ENCODE measurements at places on chromosomes 6 and 20.

GRCh38 chr20:53468587-53468986 lies 125.1 kb downstream of the ZNF217 start:
- DNase-seq = no peak

- no peak for DNase-seq
Observed at GRCh38 chr6:51302431-51302830, 483.8 kb downstream of the TFAP2B start.

- DNase-seq = no peak
Observed at GRCh38 chr6:150967910-150968309, 102.4 kb downstream of the MTHFD1L start.

DNA sequence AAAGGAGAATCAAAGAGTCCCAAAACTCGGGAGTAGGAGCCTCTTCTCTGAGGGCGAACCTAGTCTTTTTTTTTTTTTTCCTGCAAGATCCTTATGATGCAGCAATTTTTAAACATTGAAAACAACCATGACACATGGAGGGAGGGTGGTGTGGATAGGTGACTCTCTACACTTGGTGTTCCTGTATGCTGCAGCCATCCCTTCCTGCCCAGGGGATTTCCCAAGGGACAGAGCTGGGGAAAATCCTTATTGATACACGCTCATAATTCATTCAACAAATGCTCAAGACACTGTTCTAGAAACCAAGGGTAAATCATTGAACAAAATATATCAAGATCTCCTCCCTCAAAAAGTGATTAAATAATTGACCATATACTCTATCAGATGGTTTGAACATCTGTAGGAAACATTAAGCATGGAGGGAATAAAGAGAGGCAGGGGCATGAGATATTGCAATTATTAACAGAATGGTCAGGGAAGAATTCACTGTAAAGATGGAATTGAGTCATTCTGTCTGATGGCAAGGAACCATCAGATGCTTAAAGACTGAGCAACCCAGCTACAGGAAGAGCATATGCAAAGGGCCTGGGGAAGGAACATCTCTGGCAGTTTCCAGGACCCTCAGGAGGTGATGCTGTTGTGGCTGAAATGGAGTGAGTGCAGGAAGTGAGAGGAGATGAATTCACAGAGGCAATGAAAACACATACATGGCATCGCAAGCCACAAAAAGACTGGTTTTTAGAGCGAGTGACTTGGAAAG lies 13.4 kb upstream of the BTN3A3 start:
- DNase-seq = no peak

GRCh38 chr6:72969666-72970065 lies 255.6 kb downstream of the KHDC1L start:
- DNase-seq = no peak

DNA sequence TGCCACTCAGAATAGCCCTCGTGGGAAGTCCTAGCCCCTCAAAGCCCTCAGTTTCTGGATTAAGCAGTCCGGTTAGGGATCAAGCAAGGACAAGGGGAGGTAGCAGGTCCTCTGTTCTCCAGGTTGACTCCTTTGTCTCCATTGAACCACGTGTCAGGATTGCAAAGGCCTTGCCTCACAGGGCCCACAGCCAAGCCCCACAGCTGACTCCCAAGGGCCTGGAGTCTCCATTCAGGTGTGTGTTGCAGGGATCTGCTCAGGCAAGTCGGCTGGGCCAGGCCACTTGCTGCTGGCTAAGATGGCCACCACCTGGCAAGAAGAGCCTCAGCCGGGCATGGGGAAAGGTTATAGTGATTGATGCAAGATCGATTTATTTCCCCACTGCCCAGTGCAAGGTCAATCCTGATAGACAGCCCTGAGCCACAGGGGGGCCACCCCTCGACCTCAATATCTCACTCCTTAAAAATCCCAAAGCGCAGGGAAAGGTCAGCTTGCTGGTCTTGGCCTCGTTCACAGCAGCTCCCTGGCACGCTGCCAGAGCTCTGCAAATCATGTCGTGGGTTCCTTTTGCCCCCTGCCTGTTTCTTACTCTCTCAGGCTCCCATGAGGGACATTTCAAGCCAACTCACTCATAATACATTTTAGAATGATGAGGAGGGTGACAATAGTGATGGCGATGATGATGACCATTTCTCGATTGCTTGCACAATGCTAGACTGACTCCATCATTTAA lies 75.9 kb downstream of the EDN3 start:
- no peak for DNase-seq

GRCh38 chr6:166520905-166521834 lies 65.3 kb downstream of the RAMACL start:
- no peak for DNase-seq

DNA sequence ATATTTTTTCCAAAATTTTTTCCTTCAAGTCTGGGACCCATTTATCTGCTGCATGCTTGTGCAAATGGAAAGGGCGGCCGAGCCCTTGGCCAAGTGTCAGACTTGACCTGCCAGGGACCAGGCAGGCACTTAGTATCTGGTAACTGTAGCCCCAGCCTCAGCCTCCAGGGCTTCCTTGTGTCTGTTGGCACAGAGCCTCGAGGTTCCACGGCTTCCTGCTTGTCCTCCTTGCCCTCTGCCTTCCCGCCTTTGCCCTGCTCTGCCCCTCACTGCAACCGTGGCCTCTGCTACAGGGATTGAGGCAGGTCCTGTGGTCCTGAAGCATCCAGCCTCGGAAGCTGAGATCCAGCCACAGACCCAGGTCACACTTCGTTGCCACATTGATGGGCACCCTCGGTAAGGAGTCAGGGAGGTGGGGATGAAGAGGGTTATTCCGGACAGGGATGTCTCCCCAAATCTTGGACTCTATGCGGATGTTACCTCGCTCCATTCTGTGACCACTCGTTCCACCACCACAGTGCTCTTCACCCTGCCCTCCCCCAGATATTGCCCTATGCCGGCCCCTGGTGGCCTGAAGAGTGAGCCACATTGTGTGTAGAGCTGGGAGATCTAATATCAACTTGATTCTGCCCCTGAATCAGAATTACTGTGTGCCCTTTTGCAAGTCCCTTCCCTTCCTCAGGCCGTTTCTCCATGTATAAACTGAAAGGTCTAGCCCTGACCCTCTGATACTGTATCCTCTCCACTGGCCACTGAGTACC lies 41.5 kb upstream of the SRF start:
- no peak for DNase-seq

- no peak for DNase-seq
Observed at GRCh38 chr6:159916752-159917151, 26.0 kb downstream of the MAS1 start.

GRCh38 chr20:12014276-12014675 lies 96.6 kb downstream of the BTBD3 start:
- no peak for DNase-seq

GRCh38 chr6:19551611-19552010 lies 285.6 kb upstream of the ID4 start:
- peak; percentile 16 for DNase-seq

DNA sequence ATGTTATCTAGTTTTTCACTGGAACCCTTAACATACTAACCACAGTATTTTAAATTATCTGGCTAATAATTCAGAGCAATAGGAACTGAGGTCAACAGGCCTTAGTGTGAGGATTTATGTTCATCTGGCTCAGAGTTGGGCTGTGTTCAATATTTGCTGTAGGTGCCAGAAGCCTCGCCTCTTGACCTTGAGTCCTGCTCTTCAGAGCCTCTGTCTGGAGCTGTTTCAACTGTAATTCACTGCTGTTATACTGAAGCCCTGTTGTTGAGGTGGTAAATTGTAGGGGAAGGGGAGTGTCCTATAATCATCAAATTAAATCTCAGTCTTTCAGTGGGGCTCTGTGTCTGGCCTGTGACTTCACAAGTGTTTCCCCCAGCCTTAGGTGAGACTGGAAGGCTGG lies 184.4 kb downstream of the CDH26 start:
- DNase-seq = no peak

DNA sequence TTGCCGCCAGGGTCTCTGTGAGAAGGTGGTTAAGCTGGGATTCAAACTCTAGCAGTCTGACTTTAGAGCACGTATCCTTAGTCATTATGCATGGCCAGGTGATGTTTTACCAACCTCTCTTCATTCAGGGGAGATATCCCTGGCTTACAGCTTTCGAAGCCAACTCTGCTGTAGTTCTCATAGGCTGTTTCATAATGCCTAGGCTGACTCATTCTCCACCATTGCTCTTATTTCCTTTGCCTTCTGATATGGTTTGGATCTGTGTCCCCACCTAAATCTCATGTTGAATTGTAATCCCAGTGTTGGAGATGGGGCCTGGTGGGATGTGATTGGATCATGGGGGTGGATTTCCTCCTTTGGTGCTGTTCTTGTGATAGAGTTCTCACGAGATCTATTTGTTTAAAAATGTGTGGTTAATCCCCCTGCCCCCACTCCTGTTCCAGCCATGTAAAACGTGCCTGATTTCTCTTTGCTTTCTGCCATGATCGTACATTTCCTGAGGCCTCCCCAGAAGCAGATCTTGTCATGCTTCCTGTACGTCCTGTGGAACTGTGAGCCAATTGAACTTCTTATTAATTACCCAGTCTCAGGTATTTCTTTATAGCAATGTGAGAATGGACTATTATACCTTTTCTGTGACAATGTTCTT lies 94.6 kb upstream of the MAN1A1 start:
- DNase-seq = no peak

GRCh38 chr20:32526541-32526940 lies 58.6 kb downstream of the NOL4L start:
- DNase-seq = no peak

DNA sequence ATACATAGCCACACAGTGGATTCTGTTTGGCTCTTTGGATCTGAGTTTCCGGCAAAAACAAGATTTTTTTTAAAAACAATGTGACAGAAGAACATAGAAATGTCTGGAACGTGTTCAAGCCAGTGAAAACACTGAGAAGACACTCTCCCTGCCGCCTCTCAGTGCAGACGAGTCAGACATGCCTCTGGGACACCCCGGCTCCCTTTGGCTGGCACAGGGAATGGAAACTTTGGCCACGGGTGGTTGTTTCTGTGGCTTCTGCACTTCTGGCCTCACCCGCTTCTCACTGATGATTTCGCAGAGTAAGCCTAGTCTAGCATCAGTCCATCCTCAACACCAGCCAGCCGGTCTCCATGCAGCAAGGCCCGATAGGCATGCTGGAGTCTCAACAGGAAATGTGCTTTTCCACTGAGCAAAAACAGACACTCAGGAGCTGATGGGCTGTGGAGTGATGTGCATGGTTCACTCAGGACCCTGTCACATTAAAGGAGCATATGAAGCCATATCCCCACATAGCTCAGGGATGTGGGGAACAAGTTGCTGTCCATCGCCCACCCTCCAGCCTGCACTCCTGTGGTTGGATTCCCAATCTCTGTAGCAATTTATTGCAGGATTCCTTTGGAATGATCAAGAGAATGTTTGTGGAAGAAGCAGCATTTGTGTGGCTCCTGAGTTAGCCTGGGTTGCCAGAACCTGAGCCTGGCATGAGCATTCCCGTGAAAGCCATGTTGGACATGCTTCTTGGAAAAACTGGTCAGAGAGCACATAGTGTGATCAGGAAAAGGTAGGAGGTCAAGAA lies 262.0 kb upstream of the RIN2 start:
- DNase-seq = no peak

- DNase-seq = no peak
Observed at GRCh38 chr6:133248241-133249001, 7.3 kb downstream of the EYA4 start.

- DNase-seq = no peak
Observed at GRCh38 chr20:33408716-33409654, 7.7 kb upstream of the CDK5RAP1 start.

DNA sequence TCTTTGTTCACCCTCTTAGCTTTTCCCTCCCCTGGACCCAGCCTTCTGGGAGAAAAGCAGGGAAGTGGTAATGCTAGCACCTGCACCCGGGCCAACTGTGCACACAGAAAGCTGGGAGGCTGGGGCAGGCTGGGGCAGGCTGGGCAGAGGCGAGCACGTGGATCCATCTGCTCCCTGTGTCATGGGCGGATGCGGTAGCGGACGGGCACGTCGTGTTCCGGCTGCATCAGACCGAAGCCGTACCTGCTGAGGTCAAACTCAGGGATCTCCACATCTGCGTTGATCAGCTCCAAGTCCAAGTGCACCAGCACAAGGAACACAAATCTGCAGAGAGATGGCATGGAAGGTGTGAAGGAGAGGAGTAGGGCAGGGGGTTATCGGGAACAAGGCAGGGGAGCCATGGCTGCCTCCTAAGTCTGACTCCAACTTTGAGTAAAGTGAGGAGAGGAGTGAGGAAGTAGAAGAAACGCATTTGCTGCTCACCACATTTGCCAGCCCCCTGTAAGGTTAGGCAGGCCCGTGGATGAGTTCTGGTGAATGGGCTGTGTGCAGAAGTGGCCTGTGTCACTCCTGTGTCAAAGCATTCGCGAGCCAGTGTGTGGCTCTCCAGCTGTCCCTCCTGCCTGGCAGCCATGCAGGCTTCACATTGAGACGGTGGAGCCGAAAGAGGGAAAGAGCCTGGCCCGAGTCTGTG lies 25.4 kb upstream of the KCNB1 start:
- DNase-seq = no peak

- DNase-seq = no peak
Observed at GRCh38 chr6:106185615-106186014, 99.5 kb downstream of the PRDM1 start.

DNA sequence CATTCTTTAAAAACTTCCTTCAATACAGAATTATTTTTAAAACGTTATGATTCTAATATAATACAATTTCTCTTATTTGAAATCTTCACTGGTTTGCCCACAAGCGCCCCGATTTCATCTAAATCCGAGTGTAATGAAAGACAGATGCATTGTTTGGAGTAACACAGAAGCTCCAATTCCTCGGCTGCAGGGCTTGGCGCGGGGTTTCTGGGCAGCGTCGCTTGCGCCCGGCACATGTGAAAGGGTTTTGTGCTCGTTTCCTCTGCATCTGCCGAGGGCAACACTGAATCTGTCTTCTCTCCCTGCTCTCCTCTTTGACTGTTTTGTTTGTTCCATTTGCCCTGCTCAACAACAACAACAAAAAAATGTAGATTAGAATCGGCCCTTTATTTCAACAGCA lies 248.6 kb upstream of the QKI start:
- no peak for DNase-seq

DNA sequence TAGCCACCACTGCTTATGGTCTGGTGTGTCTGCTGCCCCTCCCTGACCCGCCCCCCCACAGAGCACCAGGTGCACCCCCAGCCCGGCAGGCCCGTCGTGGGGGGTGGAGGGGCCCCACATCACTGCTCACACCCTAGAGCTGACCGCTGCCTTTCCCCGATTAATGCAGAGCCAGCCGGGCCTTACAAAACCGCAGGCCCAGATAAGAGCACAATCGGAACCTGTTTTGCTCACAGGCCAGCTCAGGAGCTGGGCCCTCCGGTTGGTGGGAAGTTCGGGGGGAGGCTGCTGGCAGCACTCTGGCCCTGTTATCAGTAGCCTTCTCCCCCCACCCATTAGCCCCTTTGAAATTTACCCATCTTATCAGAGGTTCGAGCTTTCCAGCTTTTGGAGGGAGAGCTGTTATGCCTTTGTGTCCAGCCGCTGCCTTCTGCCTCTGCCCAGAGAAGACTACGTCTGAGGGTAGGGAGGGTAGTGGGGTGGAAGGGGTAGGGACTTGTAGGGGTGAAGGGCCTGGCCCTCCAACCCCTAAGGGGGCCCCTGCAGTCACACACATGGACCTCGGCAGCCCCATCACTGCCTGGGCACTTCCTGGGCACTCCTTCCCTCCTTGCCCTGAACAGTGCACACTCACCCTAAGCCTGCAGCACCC lies 6.9 kb upstream of the SPDEF start:
- DNase-seq = no peak
